ENCODE measurements at places on chromosomes 6 and 20. TPM values are rescaled to one million over a fixed set of nuclear protein-coding genes. Genes with fewer than 3 reads are reported as not detected.

Gene DNAH8
- total RNA-seq: 0.02 TPM

- no peak for DNase-seq
Measured at GRCh38 chr6:25384967-25385366, 105.8 kb downstream of the CARMIL1 start.

Gene COL21A1
- total RNA-seq: 0.51 TPM

- DNase-seq: no peak
Measured at GRCh38 chr6:157667211-157668008, 155.6 kb upstream of the SNX9 start.

DNA sequence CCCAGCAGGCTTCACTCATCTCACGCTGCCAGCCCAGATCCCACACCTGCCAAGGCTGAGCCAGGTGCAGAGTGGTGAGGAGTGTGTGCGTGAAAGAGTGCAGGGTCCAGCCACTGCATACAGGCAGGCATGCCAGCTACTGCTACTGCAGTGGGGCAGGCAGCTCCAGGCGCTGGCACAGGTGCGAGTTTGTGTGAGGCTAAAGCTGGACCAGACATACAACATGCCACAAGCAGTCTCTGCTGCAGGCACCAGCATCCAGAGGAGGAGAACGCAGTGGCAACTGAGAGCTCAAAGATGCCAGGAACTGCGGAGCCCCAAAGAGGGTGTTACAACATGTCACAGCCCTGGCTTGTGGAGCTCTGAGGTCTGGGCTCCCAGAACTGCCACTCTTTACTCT is 149.8 kb downstream of the EYS start:
- no peak for DNase-seq

GRCh38 chr6:170522565-170523183 is 30.4 kb downstream of the PSMB1 start:
- no peak for DNase-seq

DNA sequence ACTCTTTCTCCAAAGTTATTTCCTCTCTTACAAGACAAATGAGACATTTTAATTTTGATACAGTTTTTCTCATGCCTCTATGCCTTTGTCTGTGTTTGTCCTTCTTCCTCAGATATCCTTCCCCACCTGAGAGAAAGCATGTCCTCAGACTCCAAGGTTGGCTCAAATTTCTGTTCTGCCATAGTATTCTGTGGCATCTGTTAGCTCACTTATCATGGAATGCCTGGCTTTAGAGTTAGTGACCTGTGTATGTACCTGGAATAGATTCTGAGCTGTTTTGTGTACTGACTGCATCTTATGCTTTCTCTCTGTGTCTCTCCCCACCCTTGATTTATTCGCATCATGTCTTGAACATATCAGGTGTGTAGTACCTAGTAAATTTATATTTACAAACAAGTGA is 90.0 kb downstream of the CENPW start:
- no peak for DNase-seq

- peak; percentile 74 for DNase-seq
Measured at GRCh38 chr20:54649511-54649962, 174.1 kb downstream of the DOK5 start.

DNA sequence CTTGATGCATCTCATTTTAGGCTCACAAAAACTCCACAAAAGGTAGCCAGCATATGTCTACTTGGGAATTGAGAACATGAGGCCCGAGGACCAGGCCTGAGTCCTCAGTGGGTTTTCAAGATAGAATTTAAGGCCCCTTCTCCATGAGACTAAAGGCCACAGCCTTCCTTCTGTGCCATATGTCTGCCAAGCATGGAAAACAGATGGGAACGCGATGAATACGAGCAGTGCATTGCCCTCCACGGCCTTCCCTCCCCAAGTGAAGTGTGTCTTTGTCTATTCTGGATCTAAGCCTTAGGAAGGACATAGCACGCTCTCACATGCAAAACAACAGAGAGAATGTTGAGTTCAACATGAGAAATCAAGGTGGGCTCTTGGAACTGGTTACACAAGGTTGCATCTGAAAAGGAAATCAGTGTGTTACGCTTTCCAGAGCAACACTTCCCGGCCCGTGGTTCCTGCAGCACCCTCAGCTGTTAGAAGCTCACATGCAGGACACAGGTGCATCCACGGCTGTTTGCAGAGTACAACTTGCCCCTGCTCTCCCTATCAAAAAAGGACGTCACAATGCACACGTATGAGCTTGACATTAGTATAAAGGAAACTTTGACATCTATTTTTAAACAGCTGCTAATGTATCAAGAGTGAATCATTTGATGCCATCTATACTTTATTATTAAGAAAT is 229.9 kb downstream of the NRN1 start:
- DNase-seq: no peak

- DNase-seq: no peak
Measured at GRCh38 chr6:113513086-113513485, 344.1 kb upstream of the MARCKS start.

Gene DPPA5
- total RNA-seq: not detected

Gene KCNB1
- 4.2 TPM for total RNA-seq

Gene DNMT3B
- 0.79 TPM for total RNA-seq

GRCh38 chr6:15218401-15218800 is 27.5 kb upstream of the JARID2 start:
- DNase-seq: no peak

Gene RWDD1
- total RNA-seq: 22.1 TPM

Gene ANGPT4
- total RNA-seq: not detected

- no peak for DNase-seq
Measured at GRCh38 chr6:54236984-54237383, 71.3 kb upstream of the TINAG start.
